ENCODE measurements at places on chromosomes 1 and 21. TPM values are rescaled to one million over a fixed set of nuclear protein-coding genes. Genes with fewer than 3 reads are reported as not detected.

The ELAPOR1 gene
- 0.61 TPM for total RNA-seq

The RXFP4 gene
- total RNA-seq = not detected

The DUSP10 gene
- 3.6 TPM for total RNA-seq

The AMIGO1 gene
- 1.3 TPM for total RNA-seq

The PCP4 gene
- not detected for total RNA-seq

The NGF gene
- total RNA-seq = 3.3 TPM

The SDC3 gene
- 10.3 TPM for total RNA-seq

The DIO1 gene
- not detected for total RNA-seq

The ADGRB2 gene
- total RNA-seq = 5.8 TPM

The HEATR1 gene
- total RNA-seq = 27.3 TPM

The U2AF1 gene
- total RNA-seq = 53.9 TPM

The RNF19B gene
- 22.4 TPM for total RNA-seq

The TBX15 gene
- 0.08 TPM for total RNA-seq

The TFF1 gene
- 25.6 TPM for total RNA-seq

The FCGR2B gene
- not detected for total RNA-seq

All from A549 treated with CpdA at 1 μM for 4 hours (cell line).